Mesenchymal stem cell (in vitro differentiated cells and primary cell): ENCODE measurements at places on chromosomes 5 and 9.

DNA sequence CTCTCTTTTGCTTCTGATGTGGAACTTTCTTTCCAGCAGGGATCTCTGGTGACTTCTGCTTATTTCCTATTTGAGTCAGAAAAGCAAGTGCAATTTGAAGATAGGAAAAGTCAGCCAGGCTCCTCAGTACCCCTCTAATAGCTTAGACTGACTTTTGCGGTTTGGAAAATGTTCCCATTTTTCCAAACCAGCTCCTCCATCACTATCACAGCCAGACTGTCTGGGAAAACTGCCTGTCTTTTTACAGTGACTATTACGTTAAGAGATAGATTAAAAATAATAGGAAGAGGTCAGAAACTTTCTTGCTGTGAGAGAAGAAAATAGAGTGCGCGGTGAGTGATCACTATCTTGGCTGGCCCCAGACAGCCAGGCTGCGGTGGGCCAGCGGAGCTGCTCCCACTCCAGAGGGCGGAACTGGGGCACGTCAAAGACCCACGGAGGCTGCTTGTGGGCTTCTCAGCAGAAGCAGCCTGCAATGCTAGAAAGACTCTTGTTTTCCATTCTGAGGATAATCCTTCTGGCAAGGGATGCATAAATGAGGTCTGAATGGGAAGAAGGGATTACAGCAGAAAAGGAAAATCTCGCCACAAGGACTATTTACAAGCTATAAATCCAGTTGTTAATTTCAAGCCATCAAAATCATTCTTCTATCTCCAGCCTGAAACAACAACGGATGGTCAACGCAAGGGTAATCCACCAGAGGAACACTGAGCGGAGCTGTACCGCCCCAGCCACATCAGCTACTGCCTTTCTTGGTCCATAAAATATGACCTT, 151.0 kb upstream of the MSX2 start:
- H3K27me3 ChIP-seq, result peaks cover 6% of the 10 kb centered on the region
- no peaks in the 10 kb centered on the region for H3K4me1 ChIP-seq
- H3K27ac ChIP-seq, result no peak overlapping the region

- DNase-seq, result peak; percentile 9
- peaks cover 3% of the 10 kb centered on the region for H3K4me1 ChIP-seq
- H3K27ac ChIP-seq, result no peak within 1 kb of the TSS
These were observed at the start of gene SGCD for GRCh38 chr5:156326718-156327259. TSS of gene SGCD (plus strand) at chr5:156327164.

DNA sequence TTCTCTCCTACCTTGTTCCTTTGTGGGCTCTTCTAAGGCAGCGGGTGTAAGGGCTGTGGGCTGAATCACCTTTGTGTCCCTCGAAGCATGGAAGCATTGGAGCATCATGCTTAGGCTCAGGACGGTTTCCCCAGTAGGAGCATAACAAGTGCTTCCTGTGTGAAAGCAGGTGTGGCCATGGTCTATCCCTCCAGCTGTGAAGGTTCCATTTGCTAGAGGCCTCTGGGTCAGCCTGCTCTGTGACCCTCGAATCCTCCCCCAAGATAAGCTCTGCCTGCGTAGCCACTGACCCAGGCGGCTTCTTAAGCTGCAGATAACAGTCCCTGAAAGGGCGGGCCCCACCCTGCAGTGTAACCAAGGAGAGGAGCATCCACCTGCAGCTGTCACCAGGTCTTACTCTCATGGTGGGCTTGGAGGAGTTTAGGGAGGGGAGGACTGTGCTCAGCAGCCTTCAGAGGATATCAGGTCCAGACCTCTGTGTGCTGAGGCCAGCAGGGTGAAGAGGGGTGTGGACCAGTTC, 8.4 kb upstream of the NDST1 start:
- H3K27ac ChIP-seq, result peak overlapping the region; percentile 96
- H3K36me3 ChIP-seq, result peaks cover 63% of the 10 kb centered on the region
- H3K4me1 ChIP-seq, result peaks cover 73% of the 10 kb centered on the region

GRCh38 chr5:9173281-9174048, 372.4 kb downstream of the SEMA5A start:
- no peaks in the 10 kb centered on the region for H3K36me3 ChIP-seq
- peak; percentile 71 for DNase-seq
- H3K27ac ChIP-seq, result no peak overlapping the region
- H3K27me3 ChIP-seq, result no peaks in the 10 kb centered on the region
- H3K4me3 ChIP-seq, result no peak overlapping the region

- DNase-seq, result no peak
- no peaks in the 10 kb centered on the region for H3K4me1 ChIP-seq
- H3K27ac ChIP-seq, result no peak overlapping the region
- no peaks in the 10 kb centered on the region for H3K36me3 ChIP-seq
These were observed 546.0 kb upstream of the RORB start for GRCh38 chr9:73951147-73951546.

DNA sequence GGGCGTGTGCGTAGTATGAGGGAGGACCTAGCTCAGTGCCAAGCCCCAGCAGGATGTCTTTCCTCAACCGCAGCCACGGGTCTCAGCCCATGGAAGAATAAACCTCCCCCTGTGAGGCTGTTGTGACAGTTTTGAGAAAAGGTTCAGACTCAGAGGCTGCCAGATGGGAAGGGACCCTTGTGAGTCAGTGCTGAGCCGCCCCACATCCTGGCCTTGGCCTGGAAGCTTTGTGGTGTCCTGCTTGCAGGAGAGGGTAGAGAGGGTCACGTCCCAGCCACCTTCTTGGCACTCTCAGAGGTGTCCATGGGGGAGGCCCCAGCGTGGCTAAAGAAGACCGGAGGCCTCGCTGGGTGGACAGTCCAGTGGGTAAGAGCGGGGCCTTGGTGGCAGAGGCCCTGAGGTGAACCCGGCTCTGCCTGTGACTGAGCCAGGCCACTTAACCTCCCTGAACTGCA, 2.8 kb downstream of the GRHPR start:
- no peak overlapping the region for H3K4me3 ChIP-seq
- peaks cover 47% of the 10 kb centered on the region for H3K36me3 ChIP-seq
- H3K27me3 ChIP-seq, result no peaks in the 10 kb centered on the region
- H3K27ac ChIP-seq, result no peak overlapping the region
- DNase-seq, result no peak

DNA sequence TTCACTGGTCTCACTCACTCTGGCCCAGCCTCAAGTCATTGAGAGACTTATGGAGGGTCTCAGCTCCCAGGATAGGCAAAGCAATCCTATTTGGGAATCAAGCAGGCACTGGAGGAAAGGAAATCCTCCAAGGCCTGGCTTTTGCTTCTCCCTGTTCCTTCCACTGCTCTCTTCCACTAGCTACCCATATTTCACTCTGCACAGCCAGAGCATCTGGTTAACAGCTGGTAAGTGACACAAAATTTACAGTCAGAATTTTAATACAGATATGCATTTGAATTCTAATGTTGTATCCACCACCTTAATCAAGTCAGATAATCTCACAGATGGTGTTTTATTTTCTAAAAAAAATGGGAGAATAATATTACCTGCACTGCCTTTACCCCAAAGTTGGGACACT, 868 bp upstream of the C1QTNF2 start:
- H3K27me3 ChIP-seq, result peaks cover 31% of the 10 kb centered on the region
- H3K27ac ChIP-seq, result no peak overlapping the region
- H3K4me1 ChIP-seq, result peaks cover 7% of the 10 kb centered on the region

- peaks cover 67% of the 10 kb centered on the region for H3K36me3 ChIP-seq
- no peaks in the 10 kb centered on the region for H3K27me3 ChIP-seq
- H3K4me1 ChIP-seq, result peaks cover 1% of the 10 kb centered on the region
- H3K4me3 ChIP-seq, result no peak overlapping the region
- DNase-seq, result no peak
These were observed 15.7 kb downstream of the NUP155 start for GRCh38 chr5:37355161-37355560.

DNA sequence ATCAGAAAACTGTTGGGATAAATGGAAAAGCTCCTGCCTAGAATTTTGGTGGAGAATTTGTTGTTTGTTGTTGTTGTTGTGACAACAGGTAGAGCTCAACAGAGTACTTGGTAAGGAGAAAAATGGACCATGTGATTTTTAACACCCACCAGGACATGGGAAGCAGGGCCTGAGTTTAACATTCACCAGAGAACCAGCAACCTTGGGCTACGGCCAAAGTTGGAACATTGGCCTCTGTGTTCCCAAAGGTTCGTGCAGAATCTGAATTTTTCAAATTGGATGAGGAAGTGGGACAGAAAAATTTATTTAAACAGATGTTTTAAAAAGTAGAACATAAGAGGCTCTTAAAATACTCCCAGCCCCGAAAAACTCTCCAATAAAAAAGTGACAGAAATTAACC, 127.0 kb downstream of the GNA14 start:
- DNase-seq, result no peak
- H3K4me3 ChIP-seq, result no peak overlapping the region
- no peaks in the 10 kb centered on the region for H3K36me3 ChIP-seq
- no peak overlapping the region for H3K27ac ChIP-seq

- no peak overlapping the region for H3K4me3 ChIP-seq
- no peak overlapping the region for H3K27ac ChIP-seq
- H3K4me1 ChIP-seq, result peaks cover 2% of the 10 kb centered on the region
- no peaks in the 10 kb centered on the region for H3K36me3 ChIP-seq
These were observed 42.8 kb upstream of the ZSWIM6 start for GRCh38 chr5:61289241-61289640.

GRCh38 chr9:31394015-31394473, 990.4 kb upstream of the ACO1 start:
- no peaks in the 10 kb centered on the region for H3K36me3 ChIP-seq
- H3K4me3 ChIP-seq, result no peak overlapping the region
- H3K27ac ChIP-seq, result no peak overlapping the region
- H3K4me1 ChIP-seq, result no peaks in the 10 kb centered on the region

GRCh38 chr5:17852740-17853139, 218.5 kb downstream of the TAF11L14 start:
- H3K4me3 ChIP-seq, result no peak overlapping the region
- H3K4me1 ChIP-seq, result no peaks in the 10 kb centered on the region
- H3K27ac ChIP-seq, result no peak overlapping the region
- no peak for DNase-seq
- H3K27me3 ChIP-seq, result no peaks in the 10 kb centered on the region

DNA sequence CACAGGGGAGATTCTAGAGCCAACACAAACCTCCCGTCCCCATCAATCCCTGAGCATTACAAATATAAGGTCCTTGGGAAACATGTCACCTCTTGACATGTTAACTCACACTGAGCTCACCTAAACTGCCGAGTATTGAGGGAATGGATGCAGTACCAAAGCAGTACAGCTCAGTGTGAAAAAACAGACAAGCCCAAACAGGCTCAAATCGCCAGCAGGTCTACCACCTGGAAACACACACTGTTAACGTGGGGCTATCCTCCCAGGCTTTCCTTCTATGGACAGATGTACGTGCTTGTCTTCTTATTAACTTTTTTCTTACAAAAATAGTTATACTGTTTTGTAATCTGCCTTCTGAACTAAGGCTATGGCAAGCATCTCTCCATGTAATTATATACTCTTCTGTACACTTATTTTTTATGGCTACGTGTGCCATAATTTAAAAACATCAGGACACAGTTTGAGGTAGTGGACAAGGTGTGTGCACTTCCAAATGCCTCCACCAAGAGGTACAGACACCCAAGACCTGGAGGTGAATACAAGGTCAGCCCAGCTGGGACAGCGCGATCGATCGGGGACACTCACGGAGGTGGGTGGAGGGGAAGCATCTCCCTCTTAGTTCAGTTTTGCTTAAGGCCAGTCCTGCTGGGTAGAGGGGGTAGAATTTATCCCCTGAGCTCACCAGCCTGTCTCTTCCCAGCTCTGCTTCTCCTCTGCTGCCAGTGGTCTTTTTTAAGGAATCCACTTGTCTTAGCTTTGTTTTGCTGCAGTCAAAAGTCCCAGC, 76.5 kb downstream of the DAP start:
- H3K27me3 ChIP-seq, result no peaks in the 10 kb centered on the region
- no peak overlapping the region for H3K4me3 ChIP-seq
- peaks cover 13% of the 10 kb centered on the region for H3K4me1 ChIP-seq
- H3K36me3 ChIP-seq, result peaks cover 60% of the 10 kb centered on the region

GRCh38 chr5:168390491-168390890, 95.8 kb upstream of the RARS1 start:
- H3K27me3 ChIP-seq, result no peaks in the 10 kb centered on the region
- H3K4me3 ChIP-seq, result no peak overlapping the region
- no peak for DNase-seq
- H3K36me3 ChIP-seq, result peaks cover under 1% of the 10 kb centered on the region
- H3K4me1 ChIP-seq, result no peaks in the 10 kb centered on the region
- H3K27ac ChIP-seq, result no peak overlapping the region

GRCh38 chr5:153513156-153513555, 22.7 kb downstream of the GRIA1 start:
- H3K36me3 ChIP-seq, result no peaks in the 10 kb centered on the region
- H3K27me3 ChIP-seq, result no peaks in the 10 kb centered on the region
- no peaks in the 10 kb centered on the region for H3K4me1 ChIP-seq
- DNase-seq, result no peak

DNA sequence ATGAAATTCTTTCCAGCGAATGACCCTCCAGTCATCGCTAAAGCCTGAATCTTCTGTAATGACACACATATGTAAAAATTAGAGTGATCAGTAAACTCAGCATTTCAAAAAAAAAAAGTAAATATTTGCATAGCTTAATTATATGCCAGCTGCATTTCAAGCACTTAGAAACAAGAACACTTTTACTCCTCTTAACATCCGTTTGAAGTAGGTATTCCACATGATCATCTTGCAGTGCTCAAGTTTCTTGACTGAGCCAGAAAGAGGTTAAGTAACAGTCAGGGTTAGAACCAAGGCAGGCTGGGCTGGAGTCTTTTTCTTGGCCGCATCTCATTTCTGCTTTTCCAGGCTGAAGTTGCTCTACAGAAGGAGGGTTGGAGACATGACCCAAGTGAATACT, 27.6 kb downstream of the EGFLAM start:
- H3K36me3 ChIP-seq, result no peaks in the 10 kb centered on the region
- peaks cover 45% of the 10 kb centered on the region for H3K27me3 ChIP-seq
- no peak for DNase-seq
- H3K4me3 ChIP-seq, result no peak overlapping the region
- no peak overlapping the region for H3K27ac ChIP-seq
- H3K4me1 ChIP-seq, result no peaks in the 10 kb centered on the region

DNA sequence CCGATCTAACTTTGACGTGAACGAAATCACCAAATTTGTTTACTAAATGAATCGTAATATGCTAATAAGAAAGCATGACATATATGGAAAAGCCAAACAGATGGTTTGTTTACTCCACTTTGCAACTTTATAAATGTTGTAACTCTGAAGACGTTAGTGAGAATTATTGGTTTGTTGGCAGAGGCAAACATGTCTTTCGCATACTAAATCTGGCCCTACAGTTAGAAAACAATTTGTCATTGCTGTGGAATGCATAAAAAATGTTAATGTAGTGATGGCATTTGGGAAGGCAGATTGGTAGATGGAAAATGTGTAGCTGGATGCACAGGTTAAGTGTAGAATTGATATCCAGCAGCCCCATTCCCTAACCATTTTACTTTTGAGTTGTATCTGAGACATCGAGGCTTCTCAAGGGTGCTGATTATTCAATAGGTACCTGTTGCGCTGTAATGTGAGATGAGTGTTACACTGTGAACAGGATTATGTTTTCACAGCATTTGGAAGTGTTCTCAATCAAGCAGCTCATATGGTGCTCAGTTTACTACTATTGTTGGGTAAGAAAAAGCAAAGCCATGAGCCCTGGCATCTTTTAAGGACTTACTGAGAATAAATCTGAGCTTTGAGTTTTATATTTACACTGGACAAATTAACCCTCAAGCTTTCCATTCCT, 444.8 kb downstream of the BNC2 start:
- H3K4me1 ChIP-seq, result peaks cover 7% of the 10 kb centered on the region
- H3K4me3 ChIP-seq, result no peak overlapping the region
- H3K36me3 ChIP-seq, result no peaks in the 10 kb centered on the region
- peak; percentile 57 for DNase-seq
- H3K27me3 ChIP-seq, result no peaks in the 10 kb centered on the region

GRCh38 chr9:6910032-6910431, 152.3 kb downstream of the KDM4C start:
- H3K27ac ChIP-seq, result no peak overlapping the region
- peak; percentile 25 for DNase-seq
- H3K4me3 ChIP-seq, result no peak overlapping the region
- H3K4me1 ChIP-seq, result peaks cover 7% of the 10 kb centered on the region
- H3K27me3 ChIP-seq, result no peaks in the 10 kb centered on the region
